ENCODE measurements at places on chromosomes 3 and 15.
A peak's percentile ranks its signal among the peaks of the same experiment; 100 is the strongest.

- no peaks in the 10 kb centered on the region for H3K36me3 ChIP-seq
- H3K4me1 ChIP-seq = peaks cover 17% of the 10 kb centered on the region
- DNase-seq = no peak
- H3K4me3 ChIP-seq = no peak overlapping the region
- H3K27ac ChIP-seq = no peak overlapping the region
Measured at GRCh38 chr15:66720206-66721010, 18.4 kb downstream of the SMAD6 start.

DNA sequence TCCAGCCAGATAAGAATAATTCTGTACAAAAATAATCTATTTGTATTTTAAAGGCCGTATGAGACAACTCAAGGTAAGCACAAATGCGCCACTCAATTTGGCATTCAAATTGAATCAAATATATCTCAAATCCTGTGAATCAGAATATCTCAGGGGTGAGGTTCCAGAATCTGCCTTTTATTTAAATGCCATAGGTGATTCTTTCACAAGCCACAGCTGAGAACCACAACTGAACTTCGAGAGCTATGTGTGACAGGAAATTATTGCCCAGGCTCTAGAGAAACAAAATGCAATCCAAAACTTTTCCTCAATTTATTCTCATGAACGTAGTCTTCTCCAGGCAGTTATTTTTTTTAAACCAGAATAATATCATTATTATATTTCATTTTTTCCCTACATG is 11.9 kb downstream of the ATP8B4 start:
- DNase-seq = no peak
- H3K36me3 ChIP-seq = no peaks in the 10 kb centered on the region
- H3K27ac ChIP-seq = peak overlapping the region; percentile 3

DNA sequence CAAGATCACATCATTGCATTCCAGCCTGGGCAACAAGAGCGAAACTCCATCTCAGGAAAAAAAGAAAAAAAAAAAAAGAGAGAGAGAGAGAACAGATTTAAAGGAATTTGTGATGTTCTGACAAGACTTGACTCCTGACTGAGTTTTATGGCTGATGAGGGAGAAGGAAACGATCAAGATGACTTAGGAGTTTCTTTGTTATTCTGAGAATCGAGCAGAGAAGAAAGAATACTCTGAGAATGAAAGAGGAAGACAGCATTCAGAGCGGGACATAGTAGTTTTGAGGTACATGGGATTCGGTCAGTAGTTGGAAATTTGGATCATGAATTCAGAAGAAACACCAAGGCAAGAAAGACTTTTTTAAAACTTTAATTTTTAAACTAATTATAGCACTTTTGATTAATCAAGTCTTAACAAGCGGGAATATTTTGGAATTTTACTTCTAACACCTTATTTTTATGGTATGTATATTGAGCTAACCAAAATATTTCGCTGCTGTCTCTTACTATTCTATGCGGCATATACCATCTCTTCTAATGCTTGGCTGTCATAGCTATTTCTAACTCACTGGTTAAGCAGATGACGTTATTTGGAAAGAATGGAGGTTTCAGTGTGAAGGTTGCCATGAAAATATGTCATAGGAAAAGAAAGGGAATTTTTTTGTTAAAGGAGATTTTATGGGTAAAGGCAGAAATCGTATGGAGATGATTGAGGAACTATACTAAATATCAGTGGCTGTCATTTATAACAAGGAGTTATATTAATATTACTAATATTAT is 644.1 kb downstream of the RBMS3 start:
- no peaks in the 10 kb centered on the region for H3K4me1 ChIP-seq
- no peak for DNase-seq
- no peak overlapping the region for H3K4me3 ChIP-seq
- no peak overlapping the region for H3K27ac ChIP-seq
- no peaks in the 10 kb centered on the region for H3K27me3 ChIP-seq
- H3K36me3 ChIP-seq = no peaks in the 10 kb centered on the region

- no peaks in the 10 kb centered on the region for H3K27me3 ChIP-seq
- peaks cover 90% of the 10 kb centered on the region for H3K4me1 ChIP-seq
- H3K36me3 ChIP-seq = no peaks in the 10 kb centered on the region
- peak; percentile 44 for DNase-seq
- peak overlapping the region; percentile 29 for H3K4me3 ChIP-seq
- H3K27ac ChIP-seq = peak overlapping the region; percentile 92
Measured at GRCh38 chr15:67120839-67121643, 55.6 kb downstream of the SMAD3 start.

DNA sequence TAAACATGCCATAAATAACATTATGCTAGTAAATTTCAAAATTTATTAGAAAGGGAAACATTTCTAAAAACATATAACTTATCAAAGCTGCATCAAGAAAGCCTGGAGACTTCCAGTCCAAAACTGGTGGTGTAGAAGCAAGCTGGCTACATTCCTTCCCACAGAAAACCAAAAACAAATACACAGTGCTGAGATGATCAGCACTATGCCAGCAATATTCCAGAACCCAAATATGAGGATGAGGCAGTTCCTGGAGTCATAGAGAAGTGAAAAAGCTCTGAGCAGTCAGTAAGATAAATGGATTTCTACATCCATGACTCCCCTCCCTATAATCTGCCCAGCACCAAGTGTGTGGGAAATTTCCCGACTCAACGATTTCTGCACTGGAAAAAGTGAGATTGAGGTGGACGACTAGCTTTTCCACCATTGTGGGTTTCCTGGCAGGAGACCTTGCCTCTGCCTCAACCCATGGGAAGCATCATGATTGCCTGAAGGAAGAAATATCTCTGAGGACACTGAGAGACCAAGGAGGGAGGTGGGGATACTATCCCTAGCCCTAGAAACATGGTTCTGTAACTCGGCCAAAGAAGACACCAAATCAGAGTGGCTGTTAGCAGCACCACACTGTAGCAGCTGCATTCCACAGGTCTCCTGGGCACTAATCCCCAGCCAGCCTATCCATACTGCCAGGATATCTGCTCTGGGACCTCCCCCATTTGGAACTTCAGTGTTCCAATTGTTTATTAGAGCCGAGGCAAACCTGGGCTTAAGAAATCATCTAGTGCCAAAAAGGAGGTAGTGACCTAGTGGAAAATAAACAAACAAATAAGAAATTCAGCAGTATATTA is 11.8 kb upstream of the CLN6 start:
- no peak for DNase-seq
- H3K27me3 ChIP-seq = no peaks in the 10 kb centered on the region
- H3K4me3 ChIP-seq = no peak overlapping the region
- H3K36me3 ChIP-seq = no peaks in the 10 kb centered on the region
- H3K27ac ChIP-seq = no peak overlapping the region

- H3K27me3 ChIP-seq = no peaks in the 10 kb centered on the region
- no peaks in the 10 kb centered on the region for H3K36me3 ChIP-seq
Measured at GRCh38 chr3:139629033-139629432, 48.7 kb downstream of the NMNAT3 start.

DNA sequence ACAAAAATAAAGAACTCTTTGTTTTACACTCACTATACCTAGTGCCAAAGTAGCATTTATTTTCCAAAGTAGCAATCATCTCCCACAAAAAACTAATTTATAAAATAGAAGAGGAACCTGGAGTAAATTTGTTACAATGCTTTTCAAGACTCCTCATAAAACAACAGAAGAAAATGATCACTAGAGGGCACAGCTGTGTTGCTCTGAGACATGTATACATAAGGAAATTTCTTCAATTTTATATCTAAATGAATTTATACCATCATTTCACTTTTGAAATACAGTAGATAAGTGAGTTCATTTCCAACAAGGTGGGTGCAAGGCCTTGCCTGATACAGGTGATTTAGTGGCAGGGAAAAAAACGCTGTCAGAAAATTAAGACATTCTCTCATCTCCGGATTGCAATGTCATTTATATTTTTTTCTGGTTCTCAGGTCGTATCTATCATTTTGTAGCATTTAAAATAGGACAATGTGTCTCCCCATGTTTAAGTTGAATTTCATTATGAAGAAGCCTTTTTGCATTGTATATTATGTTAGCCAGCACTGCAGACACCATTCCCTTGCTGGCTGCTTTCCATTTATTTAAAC is 25.3 kb upstream of the ARHGEF26 start:
- DNase-seq = no peak
- no peak overlapping the region for H3K27ac ChIP-seq
- no peaks in the 10 kb centered on the region for H3K4me1 ChIP-seq
- no peaks in the 10 kb centered on the region for H3K27me3 ChIP-seq
- no peaks in the 10 kb centered on the region for H3K36me3 ChIP-seq
- no peak overlapping the region for H3K4me3 ChIP-seq

- no peak for DNase-seq
- H3K4me3 ChIP-seq = no peak overlapping the region
- H3K4me1 ChIP-seq = no peaks in the 10 kb centered on the region
- H3K27ac ChIP-seq = no peak overlapping the region
- no peaks in the 10 kb centered on the region for H3K27me3 ChIP-seq
Measured at GRCh38 chr3:125079675-125080045, 23.9 kb upstream of the HEG1 start.

GRCh38 chr3:10204921-10205320 is 40.2 kb downstream of the IRAK2 start:
- peaks cover 51% of the 10 kb centered on the region for H3K4me1 ChIP-seq
- no peaks in the 10 kb centered on the region for H3K27me3 ChIP-seq
- H3K27ac ChIP-seq = peak overlapping the region; percentile 72
- no peak overlapping the region for H3K4me3 ChIP-seq
- peaks cover 25% of the 10 kb centered on the region for H3K36me3 ChIP-seq
- no peak for DNase-seq

GRCh38 chr3:114313426-114313825 is 19.6 kb downstream of the TIGIT start:
- no peak overlapping the region for H3K27ac ChIP-seq
- H3K4me3 ChIP-seq = no peak overlapping the region
- no peaks in the 10 kb centered on the region for H3K4me1 ChIP-seq

- no peak for DNase-seq
- no peaks in the 10 kb centered on the region for H3K4me1 ChIP-seq
- no peak overlapping the region for H3K27ac ChIP-seq
- no peaks in the 10 kb centered on the region for H3K36me3 ChIP-seq
- H3K27me3 ChIP-seq = no peaks in the 10 kb centered on the region
Measured at GRCh38 chr15:54481819-54482218, 503.6 kb downstream of the UNC13C start.

- no peaks in the 10 kb centered on the region for H3K36me3 ChIP-seq
- peak; percentile 40 for DNase-seq
- no peaks in the 10 kb centered on the region for H3K27me3 ChIP-seq
- peak overlapping the region; percentile 60 for H3K4me3 ChIP-seq
- peak overlapping the region; percentile 95 for H3K27ac ChIP-seq
Measured at GRCh38 chr3:129626744-129627349, 20.4 kb upstream of the PLXND1 start.

- H3K36me3 ChIP-seq = no peaks in the 10 kb centered on the region
- H3K4me3 ChIP-seq = peak overlapping the region; percentile 64
- H3K27me3 ChIP-seq = no peaks in the 10 kb centered on the region
- H3K4me1 ChIP-seq = peaks cover 5% of the 10 kb centered on the region
- H3K27ac ChIP-seq = peak overlapping the region; percentile 62
Measured at GRCh38 chr3:65548848-65549625, 489.7 kb downstream of the MAGI1 start.

DNA sequence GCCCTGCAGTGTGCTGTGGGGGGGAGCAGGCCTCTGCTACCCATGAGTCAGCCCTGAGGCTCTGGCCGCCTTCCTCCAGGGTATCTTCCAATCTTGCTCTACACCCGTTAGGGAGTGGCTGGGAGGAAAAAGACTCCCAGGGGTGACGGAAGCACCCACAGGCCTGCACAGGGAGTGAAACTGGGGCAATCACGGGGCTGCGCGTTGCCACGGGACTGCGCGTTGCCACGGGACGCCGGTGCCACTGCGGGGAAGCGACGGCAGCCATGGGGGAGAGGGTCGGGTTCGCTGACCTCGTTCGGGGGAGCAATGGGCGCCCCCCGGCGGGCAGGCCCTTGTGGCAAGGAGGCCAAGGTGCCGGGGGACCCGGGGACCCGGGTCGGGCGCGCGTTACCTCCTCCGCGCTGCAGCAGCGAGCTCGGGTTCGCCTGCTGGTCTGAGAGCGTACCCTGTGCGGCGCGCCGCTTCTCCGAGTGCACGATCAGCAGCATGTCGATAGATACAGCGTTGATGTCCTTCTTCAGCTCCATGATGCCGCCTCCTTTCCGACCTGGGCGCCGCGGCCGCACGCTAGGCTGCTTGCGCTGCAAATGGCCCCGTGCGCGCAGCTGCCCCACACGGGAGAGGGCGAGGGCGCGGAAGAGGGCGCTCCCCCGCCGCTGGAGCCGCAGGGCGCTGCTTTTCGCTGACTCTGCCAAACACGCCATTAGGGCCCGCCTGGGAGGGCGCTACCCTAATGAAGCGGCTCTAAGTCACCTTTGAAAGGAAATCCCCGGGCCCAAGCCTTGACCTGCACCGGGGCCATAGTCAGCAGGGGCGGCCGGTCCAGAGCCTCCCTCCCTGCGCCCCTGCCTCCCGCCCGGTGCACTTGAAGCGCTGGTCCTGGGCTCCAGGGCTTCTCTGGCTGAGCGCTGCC is at the start of gene KY:
Gene KY, minus strand, starts transcription at position 592 of the 916 bp plus-strand sequence. Its CDS starts 62 bp downstream, at position 530.
- no peaks in the 10 kb centered on the region for H3K36me3 ChIP-seq
- H3K4me3 ChIP-seq = peak within 1 kb of the TSS; percentile 43
- peaks cover 19% of the 10 kb centered on the region for H3K4me1 ChIP-seq
- H3K27ac ChIP-seq = peak within 1 kb of the TSS; percentile 38
- H3K27me3 ChIP-seq = peaks cover 36% of the 10 kb centered on the region
- no peak for DNase-seq
